ENCODE measurements at places on chromosomes 7 and 10.

DNA sequence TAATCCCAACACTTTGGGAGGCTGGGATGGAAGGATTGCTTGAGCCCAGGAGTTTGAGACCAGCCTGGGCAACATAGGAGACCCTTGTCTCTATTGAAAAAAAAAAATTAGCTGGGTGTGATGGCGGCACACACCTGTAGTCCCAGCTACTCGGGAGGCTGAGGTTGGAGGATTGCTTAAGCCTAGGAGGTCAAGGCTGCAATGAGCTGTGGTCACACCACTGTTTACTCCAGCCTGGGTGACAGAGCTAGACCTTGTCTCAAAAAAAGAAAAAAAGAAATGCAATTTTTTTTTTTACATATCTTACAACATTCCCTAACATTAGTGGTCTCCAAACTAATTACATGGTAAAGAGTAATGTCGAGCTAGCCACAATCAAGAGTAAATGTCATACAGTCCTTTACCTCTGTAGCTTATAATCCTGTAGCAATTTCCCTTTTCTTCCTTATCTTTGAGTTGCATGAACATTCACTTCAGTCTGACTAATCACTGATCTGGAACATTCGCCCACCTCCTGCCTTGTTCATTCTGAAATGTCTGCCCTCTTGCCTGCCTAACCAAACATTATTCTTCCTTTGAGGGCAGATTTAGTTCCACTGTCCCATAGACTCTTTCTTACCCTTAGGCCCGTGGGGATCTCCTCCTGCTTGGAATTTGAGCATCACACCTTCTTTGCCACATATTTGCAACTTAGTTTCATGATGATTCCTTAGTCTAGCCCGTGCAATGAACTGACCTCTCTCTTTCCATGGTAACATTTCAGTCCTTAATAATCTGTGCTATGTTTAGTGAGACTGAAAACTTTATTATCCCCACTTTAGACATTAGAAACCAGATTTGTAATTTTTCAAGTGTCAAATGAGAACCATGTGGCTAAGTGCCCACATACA, 4.8 kb upstream of the VCL start:
- DNase-seq = no peak

DNA sequence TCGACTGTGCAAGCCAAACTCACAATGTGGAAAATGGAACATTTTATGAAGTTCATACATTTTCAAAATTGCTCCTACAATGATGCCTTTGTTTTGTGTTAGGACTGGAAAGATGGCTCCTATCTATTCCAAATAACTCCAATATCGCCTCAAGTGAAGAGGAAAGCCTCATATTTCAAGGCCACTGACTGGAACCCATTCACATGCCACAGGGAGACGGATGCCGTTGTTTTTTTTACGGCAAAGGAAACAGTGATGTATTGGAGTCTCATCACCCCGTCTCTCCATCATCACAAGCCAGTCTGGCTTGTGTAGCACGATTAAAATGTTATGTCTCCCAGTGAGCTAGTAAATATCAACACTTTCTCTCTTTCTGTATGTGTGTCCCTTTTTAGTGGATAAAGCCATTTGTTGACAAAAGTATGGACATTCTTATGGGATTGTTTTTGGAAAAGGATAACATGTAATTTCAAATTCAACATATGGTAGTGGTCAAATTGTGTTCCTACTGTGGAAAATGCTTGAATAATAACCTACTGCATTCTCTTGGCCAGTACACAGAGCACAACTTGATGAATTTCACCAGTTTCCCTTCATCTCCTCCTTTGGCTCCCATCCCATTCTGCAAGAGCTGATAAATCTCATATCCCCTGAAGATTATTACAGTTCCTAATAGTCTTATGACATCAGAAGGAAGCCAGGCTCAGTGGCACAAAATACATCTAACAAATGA, 109.5 kb upstream of the PITRM1 start:
- no peak for DNase-seq

DNA sequence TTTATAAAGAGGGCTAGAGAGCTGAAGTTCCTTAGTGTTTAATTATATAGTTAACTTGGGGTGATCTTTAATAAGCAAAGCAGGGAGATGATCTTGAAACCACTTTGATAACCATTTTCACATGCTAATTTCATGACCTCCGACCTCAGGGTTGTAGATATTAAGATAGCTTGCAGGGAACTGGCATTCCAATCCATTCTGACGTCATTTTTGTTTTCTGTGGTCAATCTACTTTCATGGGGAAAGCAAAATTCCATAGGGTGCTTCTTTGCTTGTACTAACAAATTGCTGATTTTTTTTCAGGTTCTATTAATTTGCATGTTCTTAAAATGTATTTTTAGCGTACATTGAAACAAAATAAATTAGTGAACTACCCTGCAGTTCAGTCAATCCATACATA, 139.3 kb downstream of the CDCA7L start:
- no peak for DNase-seq

DNA sequence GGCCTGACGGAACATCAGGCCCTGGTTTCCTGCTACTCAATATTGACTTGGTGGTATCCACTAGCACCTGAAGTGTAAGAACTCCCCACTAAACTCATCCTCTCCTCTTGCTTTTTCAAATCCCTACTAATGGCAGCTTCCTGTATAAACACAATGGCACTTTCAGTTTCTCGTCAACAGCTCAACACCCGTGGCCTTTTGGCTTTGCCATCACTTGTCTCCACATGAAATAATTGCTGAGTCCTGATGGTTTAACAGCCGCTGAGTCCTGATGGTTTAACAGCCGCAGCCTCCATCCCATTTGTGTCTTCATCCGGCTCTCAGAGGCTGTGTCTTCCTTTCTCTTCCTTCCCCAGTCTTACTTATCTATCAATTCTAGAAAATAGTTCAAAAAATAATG, 261.4 kb upstream of the PITRM1 start:
- no peak for DNase-seq

DNA sequence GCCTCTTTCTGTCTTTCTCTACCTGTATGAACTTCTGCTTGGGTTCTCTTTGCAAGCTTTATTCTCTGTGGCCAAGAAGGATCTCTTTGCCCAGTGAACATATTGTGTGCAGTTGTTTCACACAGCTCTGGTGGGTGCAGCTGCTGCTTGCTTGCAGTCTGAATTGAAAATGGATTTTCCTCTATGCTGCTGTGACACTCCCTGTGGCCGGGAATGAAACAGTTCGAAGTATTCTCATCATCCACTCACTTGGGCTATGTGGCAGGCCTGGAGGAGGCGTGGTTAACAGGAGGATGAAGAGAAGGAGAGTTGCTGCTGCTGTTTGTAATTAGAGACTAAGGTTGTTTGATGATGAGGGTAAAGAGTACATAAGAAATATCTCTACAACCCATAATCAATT, 28.4 kb upstream of the ITGA8 start:
- DNase-seq = no peak

DNA sequence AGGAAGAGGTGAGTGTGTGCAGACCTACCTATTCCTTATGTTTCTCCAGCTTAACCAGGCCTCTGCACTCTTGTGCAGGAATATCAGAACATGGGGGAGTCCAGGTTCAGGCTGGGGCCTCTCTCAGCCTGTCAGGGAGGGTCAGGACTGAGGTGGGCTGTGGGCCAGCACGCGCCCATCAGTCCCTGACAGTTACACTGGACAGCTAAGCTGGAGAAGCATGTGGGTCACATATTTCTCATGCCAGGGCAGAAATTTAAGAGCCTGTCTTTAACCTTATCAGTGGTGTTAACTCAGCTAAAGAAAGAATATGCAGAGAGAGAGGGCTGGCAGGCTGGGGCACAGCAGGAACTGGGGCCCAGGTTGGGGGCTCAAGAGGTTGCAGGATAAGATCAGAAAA, 8.7 kb upstream of the POLD2 start:
- DNase-seq = no peak

DNA sequence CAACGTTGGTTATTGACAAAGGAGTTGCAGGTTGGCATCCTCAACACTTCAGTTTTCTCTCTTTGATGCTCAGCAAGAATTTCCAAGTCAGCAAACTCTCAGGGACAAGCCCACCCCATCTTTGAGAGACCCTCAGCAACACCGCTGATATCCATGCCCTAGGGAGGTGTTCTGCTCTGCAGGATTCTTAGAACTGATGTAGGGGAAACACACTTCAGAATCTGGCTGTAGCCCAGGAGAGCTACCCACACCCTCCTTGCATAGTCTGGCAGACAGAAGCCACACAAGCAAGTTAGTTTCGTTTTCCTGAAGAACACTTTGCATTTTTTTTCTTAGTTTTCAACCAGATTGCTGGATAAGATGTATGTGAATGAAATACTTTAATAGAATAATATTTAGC, 822 bp downstream of the SAMD9L start:
- DNase-seq = no peak

GRCh38 chr7:91814189-91814588, 66.3 kb downstream of the MTERF1 start:
- DNase-seq = no peak

GRCh38 chr10:5467207-5467535, 32.2 kb downstream of the CALML5 start:
- DNase-seq = no peak

DNA sequence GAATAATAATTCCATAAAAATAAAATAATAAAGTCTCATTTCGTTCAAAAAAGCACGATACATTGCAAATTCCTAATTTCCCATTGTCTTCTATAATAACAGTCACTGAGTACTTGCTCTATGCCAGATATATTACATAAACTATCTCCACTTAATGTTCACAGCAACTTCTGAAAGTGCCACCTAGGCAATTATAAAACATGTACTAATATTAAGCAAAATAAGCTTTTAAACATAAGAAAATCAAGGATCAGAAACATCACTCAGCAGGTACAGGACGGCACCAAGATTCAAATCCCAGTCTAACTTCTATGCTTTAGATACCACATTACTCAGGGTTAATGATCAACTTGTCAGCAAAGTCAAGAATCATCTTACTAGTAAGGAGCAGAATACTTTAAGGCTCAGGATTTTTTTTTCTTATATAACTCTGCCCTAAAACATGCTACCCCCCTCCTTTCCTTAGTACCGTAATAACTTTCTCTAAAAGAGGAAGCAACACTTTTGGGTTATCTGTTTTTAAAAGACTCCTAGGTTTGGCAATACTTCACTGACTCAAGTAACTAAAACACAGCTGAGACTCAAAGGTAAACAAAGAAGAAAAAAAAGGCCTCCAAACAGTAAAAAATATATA, 51.3 kb downstream of the USP6NL start:
- DNase-seq = no peak

DNA sequence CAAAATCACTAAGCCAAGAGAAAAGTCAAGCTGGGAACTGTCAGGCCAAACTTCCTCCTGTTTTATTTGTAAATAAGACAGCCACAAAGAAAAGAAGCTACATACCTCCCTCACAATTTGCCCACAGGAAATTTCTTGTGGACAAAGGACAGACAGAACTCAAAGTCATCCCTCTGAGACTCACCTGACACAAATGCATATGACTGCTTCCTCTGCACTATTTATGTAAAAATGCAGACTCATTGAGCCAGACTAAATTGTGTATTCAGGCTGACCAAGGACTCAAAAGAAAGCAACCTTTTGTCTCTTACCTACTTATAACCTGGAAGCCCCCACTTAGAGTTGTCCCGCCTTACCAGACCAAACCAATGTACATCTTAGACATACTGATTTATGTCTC, 11.8 kb downstream of the TOMM7 start:
- no peak for DNase-seq

DNA sequence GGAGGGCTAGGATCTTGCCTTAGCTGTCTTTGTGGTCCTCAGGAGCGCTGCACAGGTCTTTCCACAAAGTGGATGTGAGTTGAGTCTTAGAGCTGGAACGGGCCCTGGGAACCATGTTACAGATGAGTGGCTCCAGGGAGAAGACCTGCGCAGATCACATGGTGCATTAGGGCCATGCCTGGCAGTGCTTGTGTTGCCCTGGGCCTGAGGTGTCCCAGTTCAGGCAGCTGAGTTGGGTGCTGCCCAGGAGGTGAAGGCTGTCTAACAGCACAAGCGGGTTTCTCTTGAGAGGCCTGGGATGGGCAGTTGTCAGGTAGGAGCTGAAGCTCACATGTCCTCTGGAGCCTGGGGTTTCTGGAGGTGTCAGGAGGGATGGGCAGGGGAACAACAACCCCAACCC, 33.7 kb upstream of the ANKRD2 start:
- DNase-seq = no peak

DNA sequence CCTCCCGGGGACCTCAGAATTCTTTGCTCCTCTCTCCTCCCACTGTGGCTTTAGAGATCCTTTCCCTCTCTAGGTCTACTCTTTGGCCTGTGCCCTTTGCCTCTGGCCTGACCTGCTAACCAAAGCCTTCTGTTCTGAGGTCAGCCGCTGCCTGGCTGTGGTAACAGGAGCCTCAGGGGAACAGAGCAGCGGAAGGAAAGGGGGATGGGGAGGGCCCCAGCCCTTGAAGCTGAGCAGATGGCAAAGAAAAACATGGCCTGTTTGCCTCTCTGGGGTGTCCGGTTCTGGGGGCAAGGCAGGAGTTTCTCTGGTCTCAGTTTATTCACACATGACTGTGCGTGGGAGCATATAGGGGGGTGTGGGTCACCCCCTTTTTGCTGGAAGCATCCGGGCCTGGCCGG, 28.2 kb downstream of the COL26A1 start:
- DNase-seq = peak; percentile 75

DNA sequence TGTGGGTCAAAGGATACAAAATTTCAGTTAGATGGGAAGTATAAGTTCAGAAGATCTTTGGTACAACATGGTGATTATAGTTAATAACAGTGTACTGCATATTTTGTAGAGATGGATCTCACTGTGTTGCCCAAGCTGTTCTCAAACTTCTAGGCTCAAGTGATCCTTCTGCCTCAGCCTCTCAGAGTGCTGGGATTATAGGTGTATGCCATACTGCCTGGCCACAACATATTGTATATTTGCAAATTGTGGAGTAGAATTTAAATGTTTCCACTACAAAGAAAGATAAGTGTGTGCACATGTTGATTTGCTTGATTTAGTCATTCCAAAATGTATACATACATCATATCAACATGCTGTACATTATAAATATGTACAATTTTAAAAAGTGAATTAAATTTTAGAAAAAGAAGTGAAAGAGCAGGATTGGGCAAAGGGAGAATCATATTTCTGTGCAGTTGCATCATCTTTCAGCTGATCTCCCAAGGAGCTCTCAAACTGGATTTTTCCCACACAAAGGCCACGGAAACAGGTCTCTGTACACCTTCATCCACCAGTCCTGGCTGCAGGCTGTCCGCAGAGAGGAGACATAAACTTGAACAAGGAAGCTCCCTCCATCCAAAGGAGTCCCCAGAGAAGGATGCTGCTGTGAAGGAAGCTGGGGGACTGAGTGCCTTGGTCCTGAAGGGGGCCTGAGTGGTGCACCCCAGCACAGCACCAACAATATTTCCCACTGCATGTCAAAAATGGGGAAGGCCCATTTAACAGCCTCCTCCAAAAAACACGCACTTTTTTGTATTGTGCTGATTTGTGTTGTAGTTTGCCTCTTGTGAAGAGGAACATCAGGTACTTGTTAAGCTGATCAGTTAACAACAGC, 217.1 kb upstream of the GHITM start:
- DNase-seq = no peak

DNA sequence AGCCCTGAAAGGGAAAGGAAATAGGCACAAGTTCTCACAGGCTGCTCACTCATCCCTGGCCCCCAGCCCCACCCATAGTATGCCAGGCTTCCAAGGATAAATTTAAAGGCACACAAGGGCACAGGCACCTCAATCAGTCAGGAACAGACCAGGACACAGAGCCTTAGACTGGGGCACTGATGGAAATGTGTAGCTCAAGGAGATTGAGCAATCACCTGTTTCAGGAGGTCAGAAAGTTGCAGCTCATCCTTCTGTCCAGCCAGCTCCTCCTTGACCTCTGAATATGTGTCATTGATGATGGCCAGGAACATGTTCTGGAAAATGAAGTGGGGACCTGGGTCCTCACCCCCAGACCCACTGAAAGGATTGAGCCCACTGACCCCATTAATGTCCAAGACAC, 6.6 kb upstream of the BLOC1S2 start:
- DNase-seq = no peak

GRCh38 chr7:101125989-101126650, 784 bp upstream of the SERPINE1 start:
- DNase-seq = no peak
